HS-5 (cell line): ENCODE measurements at places on chromosomes 11 and 22.

GRCh38 chr22:22836635-22837034 is 51.0 kb upstream of the IGLL5 start:
- DNase-seq: no peak

DNA sequence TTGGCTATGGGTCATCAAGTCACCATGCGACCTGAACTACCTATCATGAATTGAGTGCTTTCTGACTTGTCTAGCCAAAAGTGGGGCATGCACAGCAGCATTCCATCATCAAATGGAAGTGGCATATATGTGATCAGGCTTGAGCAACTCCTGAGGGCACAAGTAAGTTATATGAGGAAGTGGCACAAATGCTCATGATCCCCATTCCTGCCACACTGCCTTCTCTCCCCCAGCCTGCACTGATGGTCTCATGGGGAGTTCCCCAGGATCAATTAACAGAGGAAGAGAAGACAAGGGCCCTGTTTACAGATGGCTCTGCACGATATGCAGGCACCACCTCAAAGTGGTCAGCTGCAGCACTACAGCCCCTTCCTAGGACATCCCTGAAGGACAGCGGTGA is 21.8 kb downstream of the MS4A4E start:
- no peak for DNase-seq

DNA sequence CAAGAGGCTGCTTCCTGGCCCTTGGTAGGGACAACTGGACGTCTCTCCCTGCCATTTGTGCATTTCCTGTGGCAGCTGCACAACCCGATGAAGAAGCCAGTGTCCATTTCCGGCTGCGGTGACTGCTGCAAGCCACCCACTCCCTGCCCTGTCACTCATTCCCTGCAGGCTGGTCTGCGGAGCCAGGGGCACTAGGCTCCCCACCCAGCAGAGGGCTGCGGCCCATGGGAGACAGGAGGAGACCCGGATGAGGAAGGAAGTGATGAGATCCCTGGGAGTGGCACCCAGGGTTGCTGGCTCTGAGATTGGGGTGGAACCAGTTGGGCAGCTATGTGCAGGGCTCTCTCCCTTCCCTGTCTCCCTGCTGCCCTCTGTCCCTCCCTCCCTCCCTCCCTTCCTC is 10.0 kb upstream of the MYRF start:
- DNase-seq: no peak

DNA sequence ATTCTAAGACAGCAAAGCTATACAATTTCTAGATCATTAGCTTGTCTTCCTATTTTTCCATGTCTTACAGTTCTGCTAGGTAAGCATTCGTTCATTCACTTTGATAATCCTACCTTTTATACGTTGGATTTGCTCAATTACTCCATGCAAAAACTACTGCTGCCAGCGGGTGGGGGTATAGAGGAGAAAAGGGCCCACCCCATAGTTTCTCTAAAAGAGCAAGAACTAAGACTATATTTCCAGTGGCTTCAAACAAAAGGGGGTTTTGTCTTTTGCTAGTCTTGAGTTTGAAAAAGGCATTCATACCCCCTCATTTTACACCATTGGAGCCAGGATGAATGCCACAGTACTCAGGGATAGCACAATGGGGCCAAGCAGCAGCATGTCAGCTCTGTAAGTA is 155.7 kb downstream of the WT1 start:
- no peak for DNase-seq

DNA sequence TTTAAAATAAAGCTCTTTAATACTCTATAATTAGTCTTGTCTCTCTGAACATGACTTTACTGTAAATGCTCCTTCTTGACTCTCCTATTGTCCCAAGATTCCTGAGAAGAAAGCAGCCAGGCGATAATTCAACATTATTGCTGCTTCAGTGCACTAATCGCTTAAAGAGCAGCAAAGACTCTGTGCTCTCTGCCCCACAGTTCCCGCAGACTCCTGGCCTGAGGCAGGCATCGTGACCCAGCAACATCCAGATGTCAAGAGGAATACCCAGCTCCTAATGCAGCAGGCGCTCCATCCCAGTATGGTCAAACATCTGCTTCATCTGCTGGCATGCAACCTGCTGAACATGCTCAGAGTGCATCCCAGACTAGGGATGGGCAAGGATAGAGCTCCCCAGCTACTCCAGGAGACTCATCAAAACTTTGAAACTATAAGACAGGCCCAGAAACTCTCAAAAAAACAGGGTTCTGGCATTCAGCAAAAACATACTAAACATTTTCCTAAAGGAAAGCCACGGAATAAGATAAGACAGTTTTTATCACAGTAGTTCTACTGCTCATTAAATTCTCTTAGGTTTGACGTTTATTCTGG is 270.0 kb downstream of the SOX6 start:
- no peak for DNase-seq

GRCh38 chr11:116353589-116353988 is 419.2 kb downstream of the BUD13 start:
- no peak for DNase-seq

- DNase-seq: no peak
Observed at GRCh38 chr11:65557280-65558001, 718 bp downstream of the LTBP3 start.

DNA sequence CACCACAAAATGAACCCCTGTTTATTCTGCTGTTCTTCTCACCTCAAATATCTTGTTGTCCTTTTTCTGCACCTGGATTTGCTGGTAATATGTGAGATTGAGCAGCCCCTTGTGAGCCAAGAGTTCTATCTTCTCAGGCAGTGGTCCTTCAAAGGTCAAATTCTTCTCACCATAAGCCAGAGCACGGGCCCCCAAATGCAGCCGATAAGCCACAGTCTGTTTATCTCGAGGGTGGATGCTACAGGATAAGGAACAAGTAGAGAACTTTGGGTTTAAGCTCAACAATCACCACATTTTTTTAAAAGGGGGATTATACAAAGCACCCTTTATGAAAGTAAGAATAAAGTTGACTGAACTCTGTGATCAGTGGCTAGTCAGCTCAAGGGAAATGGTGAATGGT is 15.8 kb downstream of the TBRG1 start:
- no peak for DNase-seq

- no peak for DNase-seq
Observed at GRCh38 chr11:95248666-95249467, 17.9 kb upstream of the SESN3 start.

GRCh38 chr11:64004590-64004984 is 18.3 kb downstream of the OTUB1 start:
- no peak for DNase-seq

- no peak for DNase-seq
Observed at GRCh38 chr11:112509300-112509699, 248.6 kb upstream of the PLET1 start.
